CD8-positive, alpha-beta memory T cell (primary cell): ENCODE measurements at places on chromosomes 13 and 19.

DNA sequence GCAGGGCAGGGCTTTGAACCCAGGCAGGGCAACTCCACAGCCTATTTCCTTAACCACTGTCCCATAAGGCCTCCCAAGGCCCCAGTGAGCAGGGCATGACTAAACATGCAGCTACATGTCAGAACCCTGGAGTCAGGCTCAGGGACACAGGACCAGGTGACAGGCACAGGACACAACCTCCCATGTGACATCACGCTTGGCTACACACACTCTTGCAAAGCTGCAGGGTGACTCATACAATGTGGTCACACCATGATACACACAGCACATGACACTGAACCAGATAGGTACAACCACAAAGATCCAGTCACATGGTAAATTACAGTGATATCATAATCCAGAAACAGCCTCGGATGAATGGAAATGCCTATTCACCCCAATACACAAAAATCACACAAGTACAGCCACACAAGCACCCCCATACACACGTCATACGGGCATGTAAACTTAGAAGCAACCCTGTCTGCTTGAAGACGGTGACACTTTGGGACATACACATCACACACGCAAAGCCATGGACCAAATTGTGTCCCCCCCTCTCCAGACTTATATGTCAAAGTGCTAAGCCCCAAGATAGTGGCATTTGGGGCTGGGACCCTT, 14.5 kb downstream of the KLK4 start:
- DNase-seq = no peak
- H3K27me3 ChIP-seq = no peaks in the 10 kb centered on the region
- H3K27ac ChIP-seq = no peak overlapping the region
- H3K4me3 ChIP-seq = no peak overlapping the region
- no peaks in the 10 kb centered on the region for H3K4me1 ChIP-seq

- no peak overlapping the region for H3K27ac ChIP-seq
- H3K27me3 ChIP-seq = no peaks in the 10 kb centered on the region
- no peaks in the 10 kb centered on the region for H3K36me3 ChIP-seq
These were observed 587.4 kb downstream of the LMO7 start for GRCh38 chr13:76223565-76223964.

GRCh38 chr19:6199240-6199994, 64.0 kb downstream of the ACSBG2 start:
- H3K27ac ChIP-seq = peak overlapping the region; percentile 69
- DNase-seq = peak; percentile 98
- peak overlapping the region; percentile 96 for H3K4me3 ChIP-seq

DNA sequence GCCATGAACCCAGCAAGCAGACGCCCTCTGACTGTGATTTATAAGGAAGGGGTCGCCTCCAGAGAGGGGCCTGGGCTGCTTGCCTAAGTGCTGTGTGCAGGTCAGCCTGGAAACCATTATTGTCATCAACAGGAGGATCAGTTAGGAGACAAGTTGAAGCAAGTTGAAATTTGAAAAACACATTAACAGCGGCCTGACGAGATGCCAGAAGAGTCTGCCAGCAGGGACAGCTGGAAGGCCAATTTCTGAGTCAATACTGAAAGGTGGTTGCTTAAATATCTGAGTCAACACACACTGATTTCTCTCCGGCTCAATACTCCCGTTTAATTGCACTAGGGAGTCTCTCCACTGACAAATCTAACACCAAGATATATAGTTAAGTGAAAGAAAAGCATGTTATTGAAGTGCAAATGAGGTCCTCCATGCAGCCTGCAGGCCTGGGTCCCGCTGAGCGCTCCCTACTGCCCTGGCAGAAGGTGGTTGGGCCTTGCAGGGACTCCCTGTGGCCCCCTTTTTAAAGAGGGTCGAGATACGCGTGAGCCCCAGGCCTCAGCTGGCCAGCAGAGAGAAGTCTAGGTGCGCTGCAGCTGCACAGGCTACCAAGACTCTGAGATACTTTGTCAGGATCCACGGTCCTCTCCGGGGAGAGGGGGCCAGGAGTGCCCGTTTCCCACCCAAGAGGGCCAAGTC, 91.1 kb downstream of the RNASEH2B start:
- H3K4me1 ChIP-seq = no peaks in the 10 kb centered on the region
- H3K36me3 ChIP-seq = no peaks in the 10 kb centered on the region
- no peak for DNase-seq

DNA sequence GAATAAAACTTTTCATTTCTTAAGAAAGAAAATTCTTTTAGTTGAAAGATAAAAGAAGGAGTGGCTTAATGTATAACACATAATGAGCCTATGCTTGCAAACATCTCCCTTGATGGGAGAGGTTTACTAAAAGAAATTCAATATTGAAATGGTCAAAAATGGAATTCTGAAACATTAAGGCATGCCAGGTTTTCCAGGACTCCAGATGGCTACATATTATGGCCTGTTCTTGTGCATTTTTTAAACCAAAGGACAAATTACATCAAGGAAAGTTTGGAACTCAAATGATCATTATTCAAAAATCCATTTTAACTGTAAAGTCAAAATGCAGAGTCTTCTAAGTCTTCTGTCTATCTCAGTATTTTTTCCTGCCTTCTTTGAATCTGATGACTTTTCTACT, 19.1 kb upstream of the CYSLTR2 start:
- DNase-seq = no peak
- no peak overlapping the region for H3K27ac ChIP-seq
- H3K4me1 ChIP-seq = no peaks in the 10 kb centered on the region
- H3K4me3 ChIP-seq = no peak overlapping the region
- H3K27me3 ChIP-seq = no peaks in the 10 kb centered on the region

- no peaks in the 10 kb centered on the region for H3K27me3 ChIP-seq
- no peak overlapping the region for H3K4me3 ChIP-seq
- no peaks in the 10 kb centered on the region for H3K4me1 ChIP-seq
- DNase-seq = no peak
These were observed 501.5 kb downstream of the SUCLA2 start for GRCh38 chr13:47499358-47500150.

DNA sequence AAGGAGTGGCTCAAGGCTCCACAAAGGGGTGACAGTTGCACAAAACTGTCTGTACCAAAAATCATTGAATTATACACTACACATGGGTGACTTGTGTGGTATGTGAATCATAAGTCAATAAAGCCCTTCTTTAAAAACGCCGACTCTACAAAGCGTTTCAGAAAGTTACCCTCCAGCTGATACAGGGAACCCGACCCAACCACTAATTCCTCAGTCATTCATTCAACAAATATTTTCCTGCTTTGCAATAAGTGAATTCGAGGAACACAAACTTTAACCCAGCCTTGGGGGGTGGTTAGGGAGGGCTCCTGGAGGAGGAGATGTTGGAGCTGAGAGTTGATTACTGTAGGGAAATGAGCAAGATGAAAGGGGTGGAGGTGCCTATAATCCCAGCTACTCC, 32.0 kb downstream of the LTBP4 start:
- H3K27me3 ChIP-seq = no peaks in the 10 kb centered on the region
- DNase-seq = no peak
- no peaks in the 10 kb centered on the region for H3K4me1 ChIP-seq
- H3K27ac ChIP-seq = no peak overlapping the region
- no peaks in the 10 kb centered on the region for H3K36me3 ChIP-seq

DNA sequence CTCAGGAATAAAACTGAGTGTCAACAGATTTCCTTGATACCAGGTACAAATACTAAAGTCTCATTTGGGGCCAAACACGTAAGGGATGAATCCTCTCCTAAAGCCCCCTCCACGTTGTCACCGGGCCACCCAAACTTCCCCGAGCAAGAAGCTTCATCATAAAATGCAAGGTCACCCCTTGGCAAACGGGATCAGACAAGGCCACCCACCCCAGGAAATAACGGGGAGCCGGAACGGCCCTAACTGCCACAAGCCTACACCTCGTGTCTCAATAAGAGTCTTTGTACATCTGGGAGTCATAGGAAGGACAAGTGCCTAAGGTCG, 717 bp downstream of the EEF2 start:
- H3K4me3 ChIP-seq = peak overlapping the region; percentile 90

- no peak for DNase-seq
- no peaks in the 10 kb centered on the region for H3K36me3 ChIP-seq
- no peak overlapping the region for H3K27ac ChIP-seq
- no peak overlapping the region for H3K4me3 ChIP-seq
These were observed 18.9 kb upstream of the TRIM13 start for GRCh38 chr13:49977992-49978391.

DNA sequence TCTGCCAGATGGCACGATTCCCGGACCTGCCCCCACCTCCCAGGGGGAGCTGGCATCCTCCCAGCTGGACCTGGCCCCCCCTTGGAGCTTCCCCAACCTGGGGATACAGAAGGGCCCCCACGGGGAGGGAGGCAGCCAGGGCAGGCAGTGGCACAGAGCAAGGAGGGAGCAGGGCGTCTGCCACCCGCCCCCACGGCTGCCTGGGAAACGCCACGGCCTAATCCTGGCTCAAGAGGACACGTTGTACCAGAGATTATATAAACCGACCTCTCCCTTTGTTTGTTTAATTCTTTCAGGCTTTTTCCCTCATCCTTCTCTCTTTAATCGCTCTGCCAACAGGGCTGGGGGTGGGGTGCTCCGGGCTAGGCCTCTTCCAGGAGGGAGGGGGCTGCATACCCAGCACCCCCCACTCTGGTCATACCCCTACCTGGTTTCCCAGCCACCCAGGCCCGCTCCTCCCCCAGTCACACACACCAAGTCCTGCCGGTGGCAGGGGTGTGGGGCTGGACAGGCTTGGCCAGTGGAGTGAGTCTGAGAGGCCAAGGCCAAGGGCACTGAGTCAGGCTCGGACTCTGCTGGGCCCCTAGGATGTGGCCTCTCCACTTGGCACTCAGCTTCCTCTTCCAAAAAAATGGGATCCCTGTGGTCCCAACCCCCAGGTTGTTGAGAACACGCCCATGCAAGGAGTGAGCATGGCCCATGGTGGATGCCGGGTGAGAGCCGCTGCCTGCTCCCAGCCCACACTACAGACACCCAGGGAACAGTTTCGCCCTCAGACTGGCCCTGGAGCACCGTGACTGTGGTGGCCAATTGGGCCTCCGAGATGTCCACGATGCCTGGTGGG, 29.5 kb upstream of the NFIC start:
- H3K4me1 ChIP-seq = peaks cover 9% of the 10 kb centered on the region
- H3K4me3 ChIP-seq = no peak overlapping the region
- no peaks in the 10 kb centered on the region for H3K36me3 ChIP-seq
- DNase-seq = no peak
- H3K27me3 ChIP-seq = no peaks in the 10 kb centered on the region

DNA sequence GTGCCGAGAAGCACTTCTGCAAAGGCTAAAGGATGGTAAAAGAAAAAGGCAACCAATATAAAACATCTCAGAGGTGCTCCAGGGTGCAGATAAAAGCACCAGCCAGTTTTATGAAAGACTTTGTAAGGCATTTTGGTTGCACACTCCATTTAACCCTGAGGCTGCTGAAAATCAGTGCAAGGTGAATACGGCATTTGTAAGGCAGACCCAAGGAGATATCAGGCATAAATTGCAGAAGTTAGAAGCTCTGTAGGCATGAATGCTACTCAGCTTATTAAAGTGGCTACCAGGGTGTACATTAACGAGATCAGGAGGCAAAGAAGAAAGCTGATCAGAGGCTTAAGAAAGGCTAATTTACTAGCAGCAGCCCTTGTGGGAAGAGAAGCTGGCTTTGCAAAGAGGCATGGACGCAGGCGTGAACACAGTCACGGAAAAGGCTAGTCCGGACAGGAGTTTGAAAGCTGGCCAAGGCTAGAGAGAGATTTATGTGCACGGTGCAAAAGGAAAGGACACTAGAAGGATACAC, 99.6 kb downstream of the ZNF429 start:
- no peaks in the 10 kb centered on the region for H3K27me3 ChIP-seq
- H3K27ac ChIP-seq = peak overlapping the region; percentile 66
- peaks cover 6% of the 10 kb centered on the region for H3K4me1 ChIP-seq
- H3K36me3 ChIP-seq = no peaks in the 10 kb centered on the region
- H3K4me3 ChIP-seq = peak overlapping the region; percentile 69

- no peak for DNase-seq
- no peaks in the 10 kb centered on the region for H3K4me1 ChIP-seq
- no peaks in the 10 kb centered on the region for H3K27me3 ChIP-seq
These were observed 249.1 kb downstream of the GGACT start for GRCh38 chr13:100339411-100339940.

- H3K27ac ChIP-seq = no peak overlapping the region
- no peaks in the 10 kb centered on the region for H3K36me3 ChIP-seq
- no peak overlapping the region for H3K4me3 ChIP-seq
- DNase-seq = no peak
These were observed 7.0 kb upstream of the MAP2K2 start for GRCh38 chr19:4130744-4131438.

- H3K27me3 ChIP-seq = no peaks in the 10 kb centered on the region
- H3K4me3 ChIP-seq = no peak overlapping the region
- H3K27ac ChIP-seq = no peak overlapping the region
- H3K36me3 ChIP-seq = no peaks in the 10 kb centered on the region
These were observed 163.5 kb upstream of the TUBA3C start for GRCh38 chr13:19345158-19345557.

GRCh38 chr13:55815458-55816033, 1325.2 kb upstream of the PRR20A start:
- no peak overlapping the region for H3K4me3 ChIP-seq
- H3K27me3 ChIP-seq = no peaks in the 10 kb centered on the region
- no peaks in the 10 kb centered on the region for H3K4me1 ChIP-seq
- H3K36me3 ChIP-seq = no peaks in the 10 kb centered on the region
- no peak for DNase-seq

- no peaks in the 10 kb centered on the region for H3K36me3 ChIP-seq
- no peaks in the 10 kb centered on the region for H3K27me3 ChIP-seq
- no peak overlapping the region for H3K4me3 ChIP-seq
- no peak for DNase-seq
These were observed 3.8 kb upstream of the CCDC124 start for GRCh38 chr19:17929056-17929455.

GRCh38 chr19:35746531-35746930, 1.1 kb downstream of the PSENEN start:
- H3K27ac ChIP-seq = peak overlapping the region; percentile 100
- no peaks in the 10 kb centered on the region for H3K36me3 ChIP-seq
- DNase-seq = no peak
- H3K4me3 ChIP-seq = no peak overlapping the region

DNA sequence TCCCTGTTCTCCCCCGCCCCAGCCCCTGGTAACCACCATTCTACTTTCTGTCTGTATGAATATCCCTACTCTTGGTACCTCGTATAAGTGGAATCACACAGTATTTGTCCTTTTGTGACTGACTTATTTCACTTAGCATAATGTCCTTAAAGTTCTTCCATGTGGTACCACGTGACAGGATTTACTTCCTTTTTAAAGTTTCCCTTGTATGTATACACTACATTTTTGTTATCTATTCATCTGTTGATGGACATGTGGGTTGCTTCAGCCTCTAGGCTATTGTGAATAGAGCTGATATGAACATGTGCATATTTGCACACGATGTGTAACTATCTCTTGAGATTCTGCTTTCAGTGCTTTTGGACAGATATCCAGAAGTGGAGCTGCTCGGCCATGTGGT, 59.6 kb upstream of the GJB6 start:
- H3K4me3 ChIP-seq = no peak overlapping the region
- H3K27ac ChIP-seq = no peak overlapping the region
- H3K36me3 ChIP-seq = no peaks in the 10 kb centered on the region
